HFFc6 (cell line): ENCODE measurements at places on chromosomes 11 and 22. TPM values are rescaled to one million over a fixed set of nuclear protein-coding genes. Genes with fewer than 3 reads are reported as not detected.
A peak's percentile ranks its signal among the peaks of the same experiment; 100 is the strongest.

- no peak within 1 kb of the TSS for H3K4me3 ChIP-seq
- no peaks in the 10 kb centered on the region; the same call in 1 of the 2 replicates for H3K27me3 ChIP-seq
- no peaks in the 10 kb centered on the region for H3K36me3 ChIP-seq
Observed at GRCh38 chr11:4544891-4545290, at the start of gene OR52M1. Gene OR52M1, plus strand, starts transcription at chr11:4545191. Its CDS starts 0 bp downstream, at chr11:4545191.

GRCh38 chr11:79363256-79363655 is 77.6 kb downstream of the TENM4 start:
- no peak overlapping the region for H3K4me3 ChIP-seq
- peaks cover 14% of the 10 kb centered on the region for H3K4me1 ChIP-seq
- DNase-seq, result no peak
- no peak overlapping the region for H3K27ac ChIP-seq
- H3K36me3 ChIP-seq, result no peaks in the 10 kb centered on the region

DNA sequence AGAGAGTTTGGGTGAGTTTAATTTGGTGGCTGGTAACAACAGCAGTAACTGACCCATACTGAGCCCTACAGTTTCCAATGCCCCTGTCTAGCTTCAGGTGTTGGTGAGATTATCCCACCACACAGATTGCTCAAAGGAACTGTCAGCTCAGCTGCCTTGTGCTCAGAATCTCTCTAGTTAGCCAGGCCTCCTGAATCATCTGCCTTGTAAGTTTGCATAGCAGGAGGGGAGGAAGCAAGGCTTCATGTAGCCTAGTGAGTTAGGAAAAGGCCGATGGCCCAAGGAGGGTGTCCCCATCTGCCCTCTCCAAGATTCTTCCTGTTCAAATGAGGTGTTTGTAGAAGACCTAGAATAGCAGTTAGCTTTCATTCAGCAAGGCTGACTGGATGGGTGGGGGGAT is 74.3 kb downstream of the MICAL2 start:
- peak overlapping the region; percentile 97 for H3K27ac ChIP-seq
- H3K27me3 ChIP-seq, result peaks cover 4% of the 10 kb centered on the region
- peak overlapping the region; percentile 46; the same call in 1 of the 2 replicates for H3K4me3 ChIP-seq

DNA sequence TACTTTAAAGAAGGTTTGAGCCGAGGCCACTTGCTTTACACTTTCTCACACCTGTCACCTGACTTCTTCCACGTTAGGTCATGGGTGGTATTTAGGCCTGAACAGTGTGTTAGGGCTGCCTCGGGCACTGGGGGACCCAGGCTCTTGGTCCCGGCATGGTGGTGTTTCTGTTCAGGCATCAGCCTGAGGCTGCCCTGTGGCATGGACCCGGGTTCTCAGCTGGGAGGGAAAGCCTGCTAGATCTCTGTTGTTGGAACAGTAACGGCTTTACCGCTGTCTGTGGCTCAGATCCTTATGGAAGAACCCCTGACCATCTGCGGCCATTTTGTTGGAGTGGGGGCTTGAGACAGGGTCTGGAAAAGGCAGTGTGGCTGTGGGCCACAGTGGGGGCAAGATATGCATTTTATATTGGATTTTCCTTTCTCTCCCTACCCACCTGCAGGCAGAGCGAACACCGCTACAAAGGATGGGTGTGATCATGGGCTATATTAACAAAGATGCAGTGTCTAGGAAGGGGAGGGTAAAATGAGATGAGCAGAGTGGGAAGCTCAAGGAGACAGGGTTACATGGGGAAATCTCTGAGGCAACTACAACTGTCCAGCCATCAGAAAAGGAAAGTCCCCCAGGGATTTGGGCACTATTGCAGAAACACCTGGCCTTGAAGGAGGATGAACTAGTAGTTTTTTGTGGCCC is 1.6 kb upstream of the KCNJ11 start:
- no peak for DNase-seq
- H3K27ac ChIP-seq, result no peak overlapping the region
- no peaks in the 10 kb centered on the region for H3K36me3 ChIP-seq
- no peak overlapping the region for H3K4me3 ChIP-seq

DNA sequence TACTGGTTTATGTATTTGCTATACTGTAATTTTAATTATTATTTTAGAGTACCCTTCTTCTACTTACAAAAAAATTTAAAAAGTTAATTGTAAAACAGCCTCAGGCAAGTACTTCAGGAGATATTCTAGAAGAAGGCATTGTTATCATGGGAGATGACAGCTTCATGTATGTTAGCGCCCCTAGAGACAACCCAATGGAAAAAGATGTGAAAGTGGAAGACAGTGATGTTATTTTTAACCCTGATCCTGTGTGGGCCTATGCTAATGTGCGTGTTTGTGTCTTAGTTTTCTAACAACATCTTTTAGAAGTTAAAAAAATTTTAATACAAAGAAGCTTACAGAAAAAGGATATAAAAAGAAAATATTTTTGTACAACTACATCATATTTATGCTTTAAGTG is 205.0 kb downstream of the FAM76B start:
- no peak for DNase-seq
- H3K27ac ChIP-seq, result no peak overlapping the region
- H3K36me3 ChIP-seq, result no peaks in the 10 kb centered on the region; the same call in 1 of the 2 replicates
- peaks cover 28% of the 10 kb centered on the region for H3K4me1 ChIP-seq
- no peaks in the 10 kb centered on the region; the same call in 1 of the 2 replicates for H3K27me3 ChIP-seq
- no peak overlapping the region for H3K4me3 ChIP-seq

SMTNL1 gene
- total RNA-seq, result not detected in 3 replicates

ANKK1 gene
- not detected in 3 replicates for total RNA-seq

NECTIN1 gene
- total RNA-seq, result 6.0 to 7.6 TPM (median 6.3 TPM) in 3 replicates

DNA sequence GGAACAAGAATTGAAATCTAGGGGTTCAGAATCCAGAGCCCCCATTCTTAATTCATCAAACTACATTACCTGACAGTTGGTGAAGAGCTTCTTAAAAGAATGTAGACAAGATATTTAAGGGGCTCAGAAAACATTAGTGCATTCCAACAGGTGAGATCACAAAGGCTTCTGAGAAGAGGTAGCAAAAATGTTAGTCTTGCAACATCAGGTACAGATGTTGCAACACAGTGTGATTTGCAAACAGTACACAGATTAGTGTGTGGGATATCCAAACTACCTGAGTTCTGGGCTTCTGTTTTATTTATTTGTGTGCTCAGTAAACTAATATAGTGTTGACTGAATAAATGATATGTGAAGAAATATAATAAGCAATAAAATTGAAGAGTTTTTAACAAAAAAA is 11.8 kb downstream of the CASP4 start:
- DNase-seq, result no peak
- H3K27me3 ChIP-seq, result no peaks in the 10 kb centered on the region
- H3K4me3 ChIP-seq, result no peak overlapping the region
- peaks cover 14% of the 10 kb centered on the region; the same call in 1 of the 2 replicates for H3K4me1 ChIP-seq

DNA sequence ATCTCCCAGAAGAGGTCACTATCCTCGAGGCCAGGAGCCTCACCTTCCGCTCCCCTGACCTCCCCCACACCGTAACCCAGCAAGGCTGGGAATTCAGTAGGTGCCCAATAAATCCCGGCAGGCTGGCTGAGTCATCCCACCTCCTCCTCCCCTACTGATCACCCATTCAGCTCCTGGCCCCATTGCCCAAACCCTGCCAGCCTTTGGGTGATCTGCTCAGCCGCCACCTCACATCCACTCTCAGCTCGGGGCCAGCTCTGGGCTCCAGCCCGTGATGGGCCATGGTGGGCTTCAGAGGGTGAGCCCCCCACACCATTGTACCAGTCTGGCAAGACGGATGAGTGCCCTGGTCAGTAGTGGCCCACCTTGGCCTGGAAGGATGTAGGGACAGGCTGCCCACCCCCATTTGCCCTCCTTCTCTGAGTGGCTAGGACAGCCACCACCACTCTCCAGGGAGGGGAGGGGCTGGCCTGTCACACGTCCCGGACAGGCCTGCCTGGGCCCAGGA is 8.2 kb downstream of the TRPM5 start:
- H3K36me3 ChIP-seq, result no peaks in the 10 kb centered on the region
- no peak overlapping the region for H3K27ac ChIP-seq
- no peaks in the 10 kb centered on the region for H3K4me1 ChIP-seq
- H3K4me3 ChIP-seq, result no peak overlapping the region
- peaks cover 10% of the 10 kb centered on the region for H3K27me3 ChIP-seq

RIBC2 gene
- 1.2 to 2.7 TPM (median 2.6 TPM) in 3 replicates for total RNA-seq

SCN4B gene
- 0.09 TPM in 1 of 3 replicates, not detected in the others for total RNA-seq

DNA sequence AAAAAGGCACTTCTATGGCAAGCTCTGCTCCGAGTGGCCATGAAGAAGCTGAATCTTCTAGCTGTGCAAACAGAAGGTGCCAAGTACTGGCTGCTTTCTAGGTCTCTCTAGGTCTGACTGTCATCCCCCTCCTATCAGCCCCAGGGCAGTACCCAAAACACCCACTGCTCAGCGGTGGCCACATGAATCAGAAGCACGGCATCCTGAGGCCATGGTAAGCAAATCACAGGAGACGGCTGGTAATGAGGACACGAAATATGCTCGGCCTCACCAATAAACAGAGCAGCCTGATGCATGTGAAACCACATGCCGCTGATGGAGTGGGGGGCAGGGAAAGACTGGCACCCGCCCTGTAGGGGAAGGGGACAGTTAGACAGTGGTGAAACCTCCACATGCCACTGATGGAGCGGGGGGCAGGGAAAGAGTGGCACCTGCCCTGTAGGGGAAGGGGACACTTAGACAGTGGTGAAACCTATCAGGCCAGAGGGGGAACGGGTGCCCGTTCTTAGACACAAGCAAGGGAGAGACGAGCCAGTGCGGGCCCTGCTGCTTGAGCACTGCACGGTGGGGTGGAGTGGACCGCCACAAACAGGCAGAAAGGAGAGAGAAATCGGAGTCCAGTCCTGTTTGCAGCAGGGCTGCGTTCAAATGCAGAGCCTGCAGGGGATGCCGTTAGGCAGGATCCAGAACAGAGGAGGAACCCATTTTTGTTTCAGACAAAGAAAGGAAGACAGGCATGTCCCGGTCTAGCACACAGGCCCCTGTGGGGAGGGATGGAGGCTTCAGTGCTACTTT is 29.9 kb upstream of the MOB2 start:
- peak overlapping the region; percentile 59 for H3K4me3 ChIP-seq
- H3K27ac ChIP-seq, result peak overlapping the region; percentile 80
- DNase-seq, result peak; percentile 84
